ENCODE measurements at places on chromosomes 7 and 10. TPM values are rescaled to one million over a fixed set of nuclear protein-coding genes. Genes with fewer than 3 reads are reported as not detected.

C10orf143 gene
- total RNA-seq = 1.2 TPM

CWF19L1 gene
- total RNA-seq = 26.8 TPM

VGF gene
- total RNA-seq = under 0.01 TPM

SPDYE8 gene
- total RNA-seq = not detected

DENND2A gene
- total RNA-seq = 0.96 TPM

ZNF736 gene
- 13.0 TPM for total RNA-seq

GRID2IP gene
- total RNA-seq = under 0.01 TPM

IFIT1B gene
- not detected for total RNA-seq

LIPJ gene
- total RNA-seq = not detected

HGF gene
- total RNA-seq = 211 TPM

WNT8B gene
- not detected for total RNA-seq

NPSR1 gene
- not detected for total RNA-seq

BTBD16 gene
- total RNA-seq = under 0.01 TPM

NAT16 gene
- total RNA-seq = not detected

SPRN gene
- 0.38 TPM for total RNA-seq

SPDYE9 gene
- total RNA-seq = not detected

CPA2 gene
- not detected for total RNA-seq

DUSP5 gene
- total RNA-seq = 14.7 TPM

RTKN2 gene
- total RNA-seq = 1.1 TPM

PLCE1 gene
- total RNA-seq = 1.2 TPM

GARIN1A gene
- total RNA-seq = 0.38 TPM

H2BK1 gene
- not detected for total RNA-seq

TMEM184A gene
- total RNA-seq = under 0.01 TPM

CTAGE4 gene
- 0.28 TPM for total RNA-seq

GFRA1 gene
- 0.56 TPM for total RNA-seq

HHEX gene
- 7.1 TPM for total RNA-seq

HPSE2 gene
- not detected for total RNA-seq

GSTO2 gene
- 2.3 TPM for total RNA-seq

INHBA gene
- total RNA-seq = 47.5 TPM

Measured in regular cardiac myocyte (primary cell).